ENCODE measurements at places on chromosomes 13 and 19.

DNA sequence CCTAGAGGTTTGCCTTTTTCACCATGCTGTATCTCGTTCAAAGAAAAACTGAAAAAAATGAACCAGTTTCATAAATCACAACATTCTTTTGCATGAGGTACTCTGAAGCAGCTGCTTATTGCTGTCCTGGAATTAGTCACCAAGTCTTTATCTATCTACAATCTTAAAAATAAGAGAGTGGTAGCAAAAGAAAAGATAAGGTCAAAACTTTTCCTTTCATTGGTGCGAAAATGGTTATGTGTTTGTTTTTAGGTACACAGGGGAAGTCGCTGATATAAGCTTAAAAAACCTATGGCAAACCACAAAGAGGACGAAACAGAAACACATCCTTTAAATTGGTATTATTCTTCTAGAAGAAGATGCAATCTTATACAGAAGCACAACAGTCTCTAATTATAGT is 20.7 kb downstream of the OBI1 start:
- no peak for DNase-seq

DNA sequence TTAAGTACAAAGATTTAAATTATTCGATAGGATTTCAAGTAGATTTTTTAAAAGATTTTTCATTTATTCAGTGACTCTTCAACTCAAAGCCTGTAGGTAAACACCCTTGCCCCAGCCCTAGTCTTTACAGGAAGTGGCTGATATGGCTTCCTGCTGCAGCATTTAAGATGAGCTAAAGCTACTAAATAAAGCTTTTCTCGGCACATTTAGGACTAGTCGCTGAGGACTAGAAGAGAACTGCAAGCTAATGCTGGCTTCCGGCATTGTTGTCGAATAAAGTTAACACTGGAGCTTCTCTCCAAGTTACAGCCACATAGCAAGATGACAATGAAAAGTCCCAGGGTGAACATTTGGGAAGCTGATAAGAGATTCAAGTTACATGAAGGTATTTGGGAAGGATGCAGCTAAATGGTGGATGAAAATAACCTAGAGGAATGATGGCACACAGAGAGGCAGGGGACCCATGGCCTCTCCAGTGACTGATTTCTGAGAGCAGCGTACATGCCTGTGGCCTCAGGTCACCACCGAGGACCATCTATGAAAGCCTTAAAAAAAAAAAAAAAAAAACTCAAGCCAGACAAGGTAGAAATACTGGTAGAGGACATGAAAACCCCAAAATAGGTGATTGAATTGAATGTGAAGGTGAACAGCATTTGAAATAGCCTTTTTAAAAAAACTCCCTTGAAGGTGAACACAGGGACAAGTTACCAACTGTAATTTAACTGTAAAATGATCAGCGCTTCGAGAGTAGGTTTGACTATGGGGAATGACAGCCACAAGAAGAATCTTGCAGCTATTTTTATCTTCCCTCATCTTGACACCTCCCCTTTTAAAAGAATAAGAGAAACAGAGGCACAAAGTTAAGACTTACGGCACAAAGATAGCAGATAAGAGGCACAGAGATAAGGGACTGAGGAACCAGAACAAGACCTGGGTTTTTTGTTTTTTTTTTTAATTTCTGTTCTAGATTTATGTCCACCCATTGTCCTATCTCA is 155.4 kb downstream of the DCT start:
- DNase-seq: no peak

GRCh38 chr19:44988896-44989556 is 12.2 kb upstream of the RELB start:
- peak; percentile 75 for DNase-seq

GRCh38 chr13:109919715-109920375 is 133.5 kb upstream of the IRS2 start:
- DNase-seq: no peak

DNA sequence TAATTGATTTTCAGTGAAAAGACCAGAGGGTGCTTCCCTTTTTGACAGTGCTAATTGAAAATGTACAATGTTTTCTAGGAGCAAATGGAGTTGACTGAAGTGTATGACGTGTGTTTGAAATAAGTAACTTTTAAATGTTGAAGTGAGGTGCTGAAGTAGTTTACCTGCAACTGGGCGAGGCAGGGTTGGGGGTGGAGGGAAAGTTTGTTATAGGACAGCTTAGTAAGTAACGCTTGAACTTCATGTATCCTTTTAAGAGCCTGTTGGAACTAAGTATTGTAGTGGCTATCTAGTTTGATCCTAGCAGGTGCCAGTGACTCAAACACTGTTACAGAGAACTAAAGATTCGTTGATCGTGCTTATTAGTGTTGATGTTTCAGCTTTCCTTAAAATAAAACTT is 5.9 kb downstream of the SLAIN1 start:
- no peak for DNase-seq

DNA sequence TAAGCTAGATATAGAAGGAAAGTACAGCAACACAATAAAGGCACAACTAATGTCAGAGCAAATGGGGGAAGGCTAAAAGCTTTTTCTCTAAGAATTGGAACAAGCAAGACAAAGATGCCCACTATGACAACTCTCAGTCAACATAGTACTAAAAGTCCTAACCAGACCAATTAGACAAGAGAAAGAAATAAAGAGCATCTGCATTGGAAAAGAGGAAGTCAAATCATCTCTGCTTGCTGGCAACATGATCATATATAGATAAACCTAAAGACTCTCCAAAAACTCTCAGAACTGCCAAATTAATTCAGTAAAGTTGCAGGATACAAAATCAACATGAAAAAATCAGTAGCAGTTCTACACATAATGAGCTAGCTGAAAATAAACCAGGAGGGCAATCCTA is 542.0 kb downstream of the DIAPH3 start:
- DNase-seq: no peak

GRCh38 chr19:55208880-55209692 is at the start of gene PTPRH:
Gene PTPRH, minus strand, starts transcription at chr19:55209501. Its CDS starts 68 bp downstream, at chr19:55209433.
- no peak for DNase-seq

GRCh38 chr19:40691421-40692211 is 1.2 kb upstream of the NUMBL start:
- DNase-seq: no peak

DNA sequence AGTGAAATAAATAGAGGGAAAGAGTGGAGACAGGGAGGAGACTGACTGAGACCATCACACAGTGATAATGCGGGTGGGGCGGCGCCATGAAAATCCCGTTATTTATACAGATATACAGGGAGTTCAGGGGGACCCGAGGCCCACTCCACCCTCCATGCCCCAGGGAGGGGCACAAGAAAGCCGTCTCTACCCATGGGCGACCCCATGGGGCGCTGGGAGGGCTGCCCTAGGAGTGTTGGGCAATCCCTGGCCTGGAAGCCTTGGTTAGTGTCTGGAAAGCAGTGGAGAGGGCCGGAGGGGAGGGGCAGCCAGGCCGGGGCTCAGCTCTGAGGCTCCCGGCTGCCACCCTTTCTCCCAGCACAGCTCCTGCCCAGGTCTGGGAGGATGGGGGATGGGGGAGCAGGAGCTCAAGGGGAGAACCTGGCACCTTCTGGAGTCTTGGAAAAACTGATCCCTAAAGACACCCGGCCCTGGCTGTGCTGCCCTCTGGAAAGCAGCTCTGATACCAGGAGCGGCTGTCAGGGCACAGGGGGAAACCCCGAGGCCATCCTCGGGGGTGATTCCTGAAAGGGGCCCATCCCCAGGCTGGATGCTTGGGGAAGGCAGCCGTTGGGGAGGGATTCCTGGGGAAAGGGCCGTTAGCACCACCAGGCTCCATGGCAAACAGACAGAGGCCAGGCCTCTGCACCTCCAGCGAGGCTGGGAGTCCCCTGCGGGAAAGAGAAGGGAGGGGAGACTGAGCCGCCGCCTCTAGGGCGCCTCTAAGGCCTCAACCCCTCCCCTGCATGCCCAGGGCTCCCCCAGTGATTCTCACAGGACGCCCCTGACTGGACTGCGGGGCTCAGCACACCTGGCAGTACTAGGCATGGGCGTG is 3.0 kb upstream of the PRKD2 start:
- DNase-seq: no peak

DNA sequence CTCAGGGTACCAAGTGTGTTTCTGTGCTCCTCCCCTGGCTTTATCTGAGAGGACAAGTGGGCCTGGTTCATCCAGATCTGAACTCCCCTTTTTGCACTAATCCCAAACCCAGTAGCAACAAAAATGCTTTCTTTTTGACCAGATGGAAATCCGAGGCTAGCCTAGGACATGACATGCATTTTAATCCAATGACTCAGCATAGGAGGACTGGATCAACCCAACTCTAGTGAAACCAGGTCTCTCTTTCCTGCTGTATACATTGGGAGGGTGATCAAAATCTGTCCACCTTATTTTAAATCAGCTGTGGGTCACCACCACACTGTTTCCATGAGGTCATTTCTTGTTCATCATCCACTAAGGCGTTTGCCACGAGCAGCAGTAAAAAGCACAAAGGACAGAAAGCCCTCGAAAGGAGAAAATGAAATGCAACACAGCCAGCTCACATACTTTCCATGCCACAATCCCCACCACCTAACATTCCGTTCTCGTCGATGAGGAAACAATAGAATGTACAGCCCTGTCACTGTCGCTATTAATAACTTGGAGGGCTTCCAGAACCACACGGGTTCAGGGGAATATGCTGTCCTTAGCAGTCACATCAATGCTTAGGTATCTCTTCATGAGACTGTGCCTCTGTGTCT is 543.0 kb downstream of the IRS2 start:
- peak; percentile 97 for DNase-seq

DNA sequence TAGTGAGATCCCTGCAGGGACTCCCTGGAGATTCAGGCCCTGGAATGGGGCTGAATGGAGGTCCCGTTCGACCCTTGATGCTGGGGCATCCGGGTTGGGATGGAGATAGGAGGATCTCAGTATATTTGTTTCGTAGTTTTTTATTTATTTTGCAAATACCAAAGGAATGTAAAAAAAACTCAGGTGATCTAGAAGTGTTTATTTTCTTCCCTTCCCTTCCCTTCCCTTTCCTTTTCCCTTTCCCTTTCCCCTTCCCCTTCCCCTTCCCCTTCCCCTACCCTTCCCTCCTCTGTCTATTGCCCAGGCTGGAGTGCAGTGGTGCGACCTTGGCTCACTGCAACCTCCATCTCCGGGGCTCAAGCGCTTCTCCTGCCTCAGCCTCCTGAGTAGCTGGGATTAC is 4.5 kb downstream of the GTPBP3 start:
- no peak for DNase-seq

DNA sequence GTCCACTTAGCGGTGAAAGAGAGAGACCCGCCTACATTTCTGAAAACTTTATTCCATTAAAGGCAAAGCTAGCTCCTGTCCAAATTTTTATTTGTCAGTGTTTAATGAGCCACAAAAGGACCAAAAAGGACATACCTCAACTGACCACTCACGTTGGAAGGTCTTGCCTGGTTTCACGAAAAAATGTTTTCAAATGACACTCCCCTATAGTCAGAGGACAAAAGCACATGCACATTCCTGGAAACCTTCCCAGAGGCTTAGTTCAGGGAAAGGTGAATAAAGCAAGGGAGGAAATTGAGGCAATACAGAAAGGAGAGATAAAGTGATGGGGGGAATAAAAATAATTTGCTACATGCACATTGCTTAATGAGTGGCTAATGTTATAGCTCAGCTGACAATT is 55.6 kb downstream of the DOCK9 start:
- peak; percentile 96 for DNase-seq

DNA sequence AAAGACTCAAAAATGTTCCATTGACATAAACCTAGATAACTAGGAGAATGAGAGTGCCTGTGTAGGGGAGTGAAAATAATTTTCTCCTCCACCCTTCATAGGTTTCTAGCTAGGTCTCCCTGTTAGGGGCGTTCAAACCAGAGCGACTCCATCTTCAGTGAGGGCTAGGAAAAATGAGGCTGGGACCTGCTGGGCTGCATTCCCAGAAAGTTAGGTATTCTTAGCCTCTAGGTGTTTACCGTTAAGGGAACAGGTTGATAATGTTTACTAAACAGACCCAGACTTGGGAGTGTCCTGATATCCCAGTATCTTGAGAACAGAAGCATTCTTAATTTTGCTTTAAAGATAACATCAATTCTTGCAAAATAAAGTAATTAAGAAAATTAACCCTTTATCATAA is 20.1 kb downstream of the PABPC3 start:
- no peak for DNase-seq

DNA sequence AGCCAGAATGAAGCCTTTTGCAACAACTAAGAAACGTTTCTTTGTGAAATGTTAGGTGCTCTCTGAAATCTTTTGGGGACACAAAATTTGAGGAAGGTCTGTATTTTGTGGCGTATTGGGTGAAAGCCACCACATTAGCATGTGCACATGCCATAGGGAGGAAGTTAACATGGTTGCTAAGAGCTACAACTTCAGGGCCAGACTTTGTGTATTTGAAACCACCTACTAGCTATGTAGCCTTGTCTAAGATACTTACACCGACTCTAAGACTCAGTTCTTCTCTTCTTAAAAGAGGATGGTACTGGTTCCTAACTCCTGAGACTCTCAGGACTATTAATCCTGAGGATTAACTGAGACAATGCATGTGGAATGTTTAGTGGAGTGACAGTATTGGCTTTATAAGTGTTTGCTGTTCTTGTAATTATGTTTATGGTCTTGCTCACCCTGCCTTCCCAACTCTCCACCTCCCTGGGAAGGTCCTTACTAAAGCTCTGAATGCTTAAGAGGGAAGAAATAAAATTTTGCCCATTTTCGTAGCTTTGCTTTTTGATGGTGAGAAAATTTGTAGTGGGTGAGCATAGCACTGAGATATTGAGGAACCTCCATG is 15.5 kb downstream of the SERP2 start:
- DNase-seq: no peak

GRCh38 chr19:7865262-7865911 is 8.8 kb downstream of the PRR36 start:
- DNase-seq: no peak

- peak; percentile 57 for DNase-seq
Measured at GRCh38 chr19:5993648-5994358, 15.9 kb upstream of the RANBP3 start.

- no peak for DNase-seq
Measured at GRCh38 chr13:25819856-25820530, 231.8 kb downstream of the SHISA2 start.

DNA sequence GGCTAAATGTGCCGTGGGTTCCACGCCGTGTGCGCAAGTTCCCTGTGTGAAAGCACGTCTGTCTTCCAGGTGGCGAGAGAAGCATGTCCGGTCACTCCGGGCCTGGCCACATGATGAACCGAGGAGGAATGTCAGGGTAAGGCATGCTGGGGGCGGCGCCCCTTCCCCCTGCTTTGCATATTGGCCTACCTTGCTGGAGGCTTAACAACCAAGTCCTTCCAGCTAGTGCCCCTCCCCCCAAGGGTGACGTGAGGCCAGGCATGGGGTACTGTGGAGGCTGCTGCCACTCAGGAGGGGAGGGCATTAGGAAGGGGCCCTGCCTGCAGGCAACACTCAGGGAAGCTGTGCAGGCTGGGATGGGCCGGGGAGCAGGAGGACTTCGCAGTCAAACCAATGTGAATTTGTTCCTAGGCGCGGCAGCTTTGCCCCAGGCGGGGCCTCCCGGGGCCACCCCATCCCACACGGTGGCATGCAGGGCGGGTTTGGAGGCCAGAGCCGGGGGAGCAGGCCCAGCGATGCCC is 12.5 kb downstream of the MICOS13 start:
- DNase-seq: no peak

- DNase-seq: no peak
Measured at GRCh38 chr13:45695198-45695730, 6.9 kb upstream of the CBY2 start.
